ENCODE measurements at places on chromosomes 4 and X. TPM values are rescaled to one million over a fixed set of nuclear protein-coding genes. Genes with fewer than 3 reads are reported as not detected.

DNA sequence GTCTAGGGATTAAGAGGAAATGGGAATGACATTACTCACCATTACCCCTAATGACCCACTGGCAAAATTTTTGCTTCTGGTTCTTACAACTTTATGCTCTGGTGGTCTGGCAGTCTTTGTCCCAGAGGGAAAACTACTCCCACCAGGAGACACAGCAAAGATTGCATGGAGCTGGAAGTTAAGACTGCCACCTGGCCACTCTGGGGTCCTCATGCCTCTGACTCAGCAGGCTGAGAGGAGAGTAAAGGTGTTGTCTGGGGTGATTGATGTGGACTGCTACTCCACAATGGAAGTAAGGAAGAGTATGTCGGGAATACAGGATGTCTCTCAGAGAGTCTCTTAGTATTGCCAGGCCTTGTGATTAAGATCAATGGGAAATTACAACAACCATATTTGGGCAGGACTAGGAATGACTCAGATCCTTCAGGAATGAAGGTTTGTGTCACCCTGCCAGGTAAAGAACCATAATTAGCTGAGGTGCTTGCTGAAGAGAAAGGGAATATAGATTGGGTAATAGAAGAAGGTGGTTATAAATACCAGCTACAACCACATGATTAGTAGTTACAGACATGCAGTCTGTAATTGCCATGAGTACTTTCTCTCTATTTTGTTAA, 215.5 kb downstream of the GPAT3 start:
- DNase-seq, result no peak
- no peaks in the 10 kb centered on the region for H3K27me3 ChIP-seq
- H3K36me3 ChIP-seq, result no peaks in the 10 kb centered on the region

GRCh38 chr4:87007528-87008446, 73.0 kb downstream of the AFF1 start:
- no peaks in the 10 kb centered on the region for H3K36me3 ChIP-seq
- H3K4me3 ChIP-seq, result peak overlapping the region; percentile 81
- H3K27ac ChIP-seq, result peak overlapping the region; percentile 96
- peaks cover 15% of the 10 kb centered on the region for H3K4me1 ChIP-seq
- no peaks in the 10 kb centered on the region for H3K27me3 ChIP-seq
- DNase-seq, result peak; percentile 88

GRCh38 chr4:98609934-98610333, 48.5 kb downstream of the TSPAN5 start:
- no peaks in the 10 kb centered on the region for H3K4me1 ChIP-seq
- no peaks in the 10 kb centered on the region for H3K36me3 ChIP-seq
- no peak overlapping the region for H3K27ac ChIP-seq
- DNase-seq, result no peak
- H3K4me3 ChIP-seq, result no peak overlapping the region

- H3K4me1 ChIP-seq, result no peaks in the 10 kb centered on the region
- H3K4me3 ChIP-seq, result no peak overlapping the region
Measured at GRCh38 chr4:141153751-141154510, 20.7 kb upstream of the RNF150 start.

DNA sequence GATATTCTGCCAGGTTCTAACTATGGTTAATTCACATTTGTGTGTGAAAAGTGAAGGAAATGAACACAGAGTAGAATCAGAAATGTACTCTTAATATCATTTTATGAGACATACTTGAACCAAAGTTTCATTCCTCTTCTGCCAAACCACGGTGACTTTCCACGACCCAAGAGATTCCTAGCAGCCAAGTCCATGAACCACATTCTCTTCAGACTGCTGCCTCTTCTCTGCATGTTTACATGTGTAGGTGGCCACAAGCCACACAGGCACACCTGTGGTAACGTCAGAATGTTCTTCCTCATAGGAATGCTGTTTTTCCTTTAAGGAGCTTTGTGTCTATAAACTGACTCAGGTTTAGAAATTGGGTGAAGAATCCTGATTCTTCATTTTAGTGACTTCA, 1411.2 kb downstream of the RAPGEF2 start:
- no peaks in the 10 kb centered on the region for H3K4me1 ChIP-seq
- H3K27ac ChIP-seq, result no peak overlapping the region
- no peak for DNase-seq

- H3K27ac ChIP-seq, result no peak overlapping the region
- no peaks in the 10 kb centered on the region for H3K4me1 ChIP-seq
- no peaks in the 10 kb centered on the region for H3K36me3 ChIP-seq
- H3K27me3 ChIP-seq, result peaks cover 4% of the 10 kb centered on the region
Measured at GRCh38 chrX:100368167-100368566, 41.9 kb downstream of the PCDH19 start.

DNA sequence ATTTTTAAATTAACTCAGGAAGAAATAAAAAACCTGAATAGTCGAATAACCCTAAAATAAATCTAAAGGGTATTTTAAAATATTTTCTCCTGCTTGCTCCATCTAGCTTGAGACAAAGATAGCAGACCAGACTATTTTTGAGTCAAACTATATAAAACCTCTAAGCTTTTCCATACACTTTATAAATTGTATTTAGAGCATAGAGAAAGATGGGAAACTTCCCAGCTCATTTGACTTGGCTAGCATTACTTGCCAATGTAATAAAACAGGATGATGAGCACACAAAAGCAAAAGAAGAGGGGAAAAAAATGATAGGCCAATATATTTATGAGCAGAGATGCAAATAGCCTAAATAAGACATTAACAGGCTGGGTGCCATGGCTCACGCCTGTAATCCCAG, 117.1 kb downstream of the ANAPC4 start:
- no peak for DNase-seq
- H3K4me3 ChIP-seq, result no peak overlapping the region
- no peak overlapping the region for H3K27ac ChIP-seq
- H3K27me3 ChIP-seq, result no peaks in the 10 kb centered on the region
- H3K4me1 ChIP-seq, result no peaks in the 10 kb centered on the region

GRCh38 chr4:101027721-101028120, 319.6 kb downstream of the PPP3CA start:
- DNase-seq, result no peak
- H3K27ac ChIP-seq, result no peak overlapping the region
- H3K36me3 ChIP-seq, result peaks cover 3% of the 10 kb centered on the region
- no peaks in the 10 kb centered on the region for H3K27me3 ChIP-seq
- H3K4me1 ChIP-seq, result no peaks in the 10 kb centered on the region
- H3K4me3 ChIP-seq, result no peak overlapping the region

GRCh38 chr4:95693594-95693993, 144.8 kb upstream of the UNC5C start:
- no peaks in the 10 kb centered on the region for H3K27me3 ChIP-seq
- H3K36me3 ChIP-seq, result no peaks in the 10 kb centered on the region
- DNase-seq, result no peak
- H3K27ac ChIP-seq, result no peak overlapping the region
- H3K4me1 ChIP-seq, result no peaks in the 10 kb centered on the region

- no peaks in the 10 kb centered on the region for H3K36me3 ChIP-seq
- no peak for DNase-seq
- H3K4me3 ChIP-seq, result no peak overlapping the region
- no peaks in the 10 kb centered on the region for H3K27me3 ChIP-seq
- no peak overlapping the region for H3K27ac ChIP-seq
Measured at GRCh38 chr4:60729194-60729593, 470.9 kb upstream of the ADGRL3 start.

DNA sequence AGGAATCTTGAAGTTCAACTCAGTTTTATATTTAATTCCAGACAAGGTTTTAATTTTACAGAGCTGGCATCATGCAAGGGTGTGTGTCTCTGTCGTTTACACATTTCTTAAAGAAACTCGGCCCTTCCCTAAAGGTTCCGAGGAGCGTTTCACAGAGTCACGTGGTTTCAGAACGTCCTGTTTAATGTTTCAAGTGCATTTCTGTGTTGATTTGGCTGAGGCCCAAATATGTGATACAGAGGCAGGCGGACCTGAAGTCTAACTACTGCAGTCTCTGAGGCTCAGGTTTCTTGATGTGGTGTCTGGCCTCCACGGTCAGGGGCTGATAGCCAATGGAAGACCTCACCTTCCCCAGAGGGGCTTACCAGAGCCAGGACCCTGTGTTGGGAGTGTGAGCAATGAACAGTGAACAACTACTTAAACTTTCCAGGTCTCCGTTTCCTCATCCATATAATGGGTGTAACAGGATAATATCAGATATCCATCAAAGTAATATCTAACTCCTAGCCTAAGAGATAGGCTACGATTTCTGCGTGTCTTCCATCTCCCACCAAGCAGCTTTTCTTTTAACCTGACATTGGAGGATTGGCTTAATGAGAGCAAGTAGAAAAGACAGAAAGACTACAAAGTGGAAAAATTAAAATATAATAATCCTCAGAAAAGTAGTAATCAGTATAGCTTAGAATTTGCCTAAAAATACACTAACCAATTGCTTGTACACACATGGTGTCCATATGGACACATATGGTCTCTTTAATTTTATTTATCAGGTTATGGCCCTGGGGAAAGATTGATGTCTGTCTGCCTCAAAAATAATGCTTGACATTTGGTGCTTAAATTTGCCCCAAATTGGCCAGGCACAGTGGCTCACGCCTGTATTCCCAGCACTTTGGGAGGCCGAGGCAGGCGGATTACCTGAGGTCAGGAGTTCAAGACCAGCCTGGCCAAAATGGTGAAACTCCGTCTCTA, 50.0 kb upstream of the TRIM2 start:
- peak overlapping the region; percentile 53 for H3K4me3 ChIP-seq
- H3K36me3 ChIP-seq, result no peaks in the 10 kb centered on the region
- H3K4me1 ChIP-seq, result peaks cover 12% of the 10 kb centered on the region
- no peak for DNase-seq

GRCh38 chrX:130952266-130953043, 49.4 kb upstream of the ENOX2 start:
- no peaks in the 10 kb centered on the region for H3K36me3 ChIP-seq
- H3K27me3 ChIP-seq, result peaks cover 2% of the 10 kb centered on the region
- no peak for DNase-seq
- no peak overlapping the region for H3K27ac ChIP-seq
- H3K4me3 ChIP-seq, result no peak overlapping the region

DNA sequence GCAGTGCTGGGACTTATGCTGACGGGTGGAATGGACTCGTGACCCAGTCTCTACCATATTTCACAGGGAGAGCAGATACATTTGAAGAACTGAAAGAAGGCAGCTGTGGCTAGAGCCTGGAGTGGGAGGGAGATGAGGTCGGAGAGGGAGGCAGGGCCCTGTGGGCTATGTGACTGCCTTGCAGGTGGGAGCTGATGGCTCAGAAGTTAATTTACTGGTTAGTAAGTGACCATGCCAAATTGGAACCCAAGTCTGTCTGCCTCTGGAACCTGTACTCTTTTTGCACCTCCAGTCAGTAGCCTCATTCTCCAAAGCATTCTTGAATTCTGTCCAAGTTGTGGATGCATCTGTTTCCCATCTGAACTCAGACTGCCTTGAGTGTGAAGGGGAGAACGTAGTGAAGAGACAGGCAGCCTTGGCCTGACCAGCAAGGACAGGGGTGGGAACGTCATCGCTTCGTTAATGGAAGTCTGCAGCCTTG, 92.3 kb downstream of the REPS2 start:
- H3K27ac ChIP-seq, result no peak overlapping the region
- H3K4me1 ChIP-seq, result no peaks in the 10 kb centered on the region
- DNase-seq, result no peak
- H3K27me3 ChIP-seq, result peaks cover 9% of the 10 kb centered on the region
- no peaks in the 10 kb centered on the region for H3K36me3 ChIP-seq
- no peak overlapping the region for H3K4me3 ChIP-seq

DNA sequence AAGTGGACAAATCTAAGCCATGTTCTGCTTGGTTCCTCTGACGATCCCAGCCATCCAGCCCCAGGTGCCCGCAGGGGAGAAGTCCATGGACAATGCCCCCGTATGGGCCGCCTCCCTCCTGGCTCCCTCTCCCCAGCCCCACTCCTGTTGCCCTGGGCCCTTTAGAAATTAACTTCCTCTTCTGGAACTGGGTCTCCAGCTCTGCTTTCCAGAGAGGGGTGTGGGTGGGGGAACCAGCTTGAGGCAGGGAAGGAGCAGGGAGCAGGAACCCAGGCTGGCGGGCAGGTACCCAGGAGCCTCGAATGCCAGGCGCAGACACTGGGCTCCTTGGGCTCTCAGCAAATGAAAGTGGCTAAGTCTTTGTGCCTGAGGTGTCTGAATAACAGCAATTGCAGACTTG, 12.7 kb upstream of the ABLIM2 start:
- no peak overlapping the region for H3K4me3 ChIP-seq
- no peak overlapping the region for H3K27ac ChIP-seq
- no peaks in the 10 kb centered on the region for H3K4me1 ChIP-seq
- no peaks in the 10 kb centered on the region for H3K27me3 ChIP-seq

- DNase-seq, result peak; percentile 21
- H3K27ac ChIP-seq, result no peak overlapping the region
- H3K36me3 ChIP-seq, result no peaks in the 10 kb centered on the region
- H3K4me3 ChIP-seq, result no peak overlapping the region
- peaks cover 3% of the 10 kb centered on the region for H3K27me3 ChIP-seq
Measured at GRCh38 chrX:105120463-105120862, 100.0 kb downstream of the TEX13A start.

GRCh38 chr4:168683595-168683994, 186.7 kb downstream of the PALLD start:
- peaks cover 2% of the 10 kb centered on the region for H3K4me1 ChIP-seq
- H3K27ac ChIP-seq, result no peak overlapping the region
- no peak for DNase-seq
- no peaks in the 10 kb centered on the region for H3K27me3 ChIP-seq

DNA sequence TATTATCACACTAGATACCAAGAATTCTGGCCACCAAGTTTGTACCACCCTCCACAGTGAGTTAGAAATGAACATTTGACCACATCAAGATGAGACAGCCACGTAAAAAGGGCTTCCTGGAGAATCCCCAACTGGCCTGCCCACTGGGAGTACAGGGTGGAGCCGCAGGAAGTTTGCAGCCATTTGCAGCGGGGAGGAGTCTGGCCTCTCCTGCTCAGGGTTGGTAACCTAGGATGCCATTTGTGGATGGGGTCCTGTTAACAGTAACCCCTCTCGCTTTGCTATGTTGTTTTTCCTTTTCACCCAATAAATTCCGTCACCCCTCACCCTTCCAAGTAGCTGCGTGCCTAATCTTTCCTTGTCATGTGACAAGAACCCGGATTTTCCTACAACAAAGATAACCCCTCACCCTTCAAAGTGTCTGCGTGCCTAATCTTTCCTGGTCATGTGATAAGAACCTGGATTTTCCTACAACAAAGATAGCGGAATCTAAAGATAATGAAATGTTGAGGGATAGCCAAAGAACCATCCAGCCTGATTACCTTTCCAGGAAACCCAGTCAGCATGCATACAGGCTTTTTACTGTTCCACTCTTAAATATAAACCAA, 245.4 kb downstream of the NAF1 start:
- no peaks in the 10 kb centered on the region for H3K4me1 ChIP-seq
- no peaks in the 10 kb centered on the region for H3K27me3 ChIP-seq
- no peak for DNase-seq
- H3K36me3 ChIP-seq, result no peaks in the 10 kb centered on the region
- no peak overlapping the region for H3K4me3 ChIP-seq

Gene NSUN7
- polyA plus RNA-seq, result 4.1 TPM

Gene DCAF8L2
- polyA plus RNA-seq, result not detected

Gene NFXL1
- polyA plus RNA-seq, result 5.5 TPM

Gene XAGE1A
- polyA plus RNA-seq, result not detected

Gene UCP1
- polyA plus RNA-seq, result not detected

Gene RFC1
- 14.5 TPM for polyA plus RNA-seq

All from kidney (tissue), 22 donors.